ENCODE measurements at places on chromosomes 3 and 15.

DNA sequence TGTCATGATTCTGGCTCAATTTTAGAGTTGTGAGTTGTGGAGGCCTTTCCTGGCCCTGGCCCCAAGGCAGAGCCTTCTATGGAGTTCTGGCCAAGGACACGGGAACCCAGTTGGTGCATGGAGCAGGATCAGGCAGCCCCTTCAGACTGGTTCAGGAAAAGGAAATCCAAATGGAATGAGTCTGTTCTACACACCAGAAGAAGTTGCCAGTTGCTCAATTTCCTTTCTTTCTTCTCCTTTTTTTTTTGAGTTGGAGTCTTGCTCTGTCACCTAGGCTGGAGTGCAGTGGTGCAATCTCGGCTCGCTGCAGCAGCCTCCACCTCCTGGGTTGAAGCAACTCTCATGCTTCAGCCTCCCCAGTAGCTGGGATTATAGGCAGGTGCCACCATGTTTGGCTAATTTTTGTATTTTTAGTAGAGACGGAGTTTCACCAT is 28.9 kb upstream of the BHLHE40 start:
- no peak for DNase-seq

DNA sequence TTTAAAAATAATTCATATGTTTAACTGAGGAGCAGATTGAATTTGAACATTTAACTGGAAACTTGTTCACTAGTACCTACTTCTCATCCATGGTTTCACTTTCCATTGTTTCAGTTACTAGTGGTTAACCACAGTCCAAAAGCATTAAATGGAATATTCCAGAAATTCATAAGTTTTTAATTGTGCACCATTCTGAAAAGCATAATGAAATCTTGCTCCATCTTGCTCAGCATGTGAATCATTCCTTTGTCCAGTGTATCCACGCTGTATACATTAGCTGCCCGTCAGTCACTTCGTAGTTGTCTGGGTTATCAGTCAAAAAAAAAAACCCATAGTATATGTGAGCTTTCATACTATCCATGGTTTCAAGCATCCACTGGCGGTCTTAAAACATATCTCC is 217.6 kb downstream of the TPRG1 start:
- DNase-seq, result no peak

- no peak for DNase-seq
These were observed 6.8 kb upstream of the SKIL start for GRCh38 chr3:170350515-170351413.

GRCh38 chr15:51982013-51982769 is 10.6 kb upstream of the LEO1 start:
- DNase-seq, result no peak

- no peak for DNase-seq
These were observed 82.2 kb upstream of the GOLGA8B start for GRCh38 chr15:34665498-34666116.

GRCh38 chr3:101809178-101810021 is 30.4 kb downstream of the NXPE3 start:
- no peak for DNase-seq
